ENCODE measurements at places on chromosomes 12 and 14.

DNA sequence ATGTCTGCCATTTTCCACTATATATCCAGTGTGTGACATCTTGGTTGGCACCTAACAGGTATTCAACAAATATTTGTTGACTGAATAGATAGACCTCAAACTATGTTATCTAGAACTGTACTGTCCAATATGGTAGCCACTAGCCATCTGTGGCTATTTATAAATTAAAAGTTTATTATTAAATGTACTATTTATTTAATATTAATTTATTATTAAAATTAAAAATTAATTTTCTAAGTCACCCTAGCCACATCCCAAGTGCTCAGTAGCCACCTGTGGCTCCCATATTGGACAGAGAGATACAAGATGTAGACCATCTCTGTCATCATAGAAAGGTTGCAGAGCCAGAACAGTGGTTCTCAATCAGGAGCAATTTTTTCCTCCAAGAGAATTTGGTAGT lies 69.3 kb downstream of the SRRM4 start:
- no peak for DNase-seq

GRCh38 chr12:93767524-93767863 lies 90.3 kb downstream of the CRADD start:
- DNase-seq: no peak

DNA sequence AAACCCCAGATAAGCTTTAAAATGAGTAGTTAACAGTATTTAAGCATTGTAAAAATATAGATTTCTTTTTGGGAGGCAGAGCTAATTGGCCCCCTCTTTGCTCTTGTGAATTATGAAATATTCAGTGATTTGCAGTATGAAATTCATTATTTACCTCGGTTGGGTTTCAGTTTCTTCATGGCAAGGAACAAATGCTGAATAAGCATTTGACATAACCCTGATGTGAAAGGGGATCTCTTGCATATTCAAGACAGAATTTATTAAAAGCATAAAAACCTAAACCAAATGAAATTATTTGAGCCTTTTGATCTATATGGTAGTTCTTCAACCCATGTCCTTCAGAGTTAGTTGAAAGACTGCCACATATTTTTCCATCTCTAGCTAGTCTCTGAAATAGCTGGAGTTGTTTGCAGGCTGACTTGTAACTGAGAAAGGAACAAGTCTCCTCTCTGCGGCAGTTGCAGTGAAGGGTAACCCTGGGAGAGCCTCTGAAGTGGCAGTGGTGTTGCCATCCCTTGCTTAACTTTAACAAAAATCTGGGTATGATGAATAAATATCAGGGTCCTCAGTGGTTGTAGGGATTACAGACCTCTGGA lies 690 bp downstream of the AKAP6 start:
- no peak for DNase-seq

DNA sequence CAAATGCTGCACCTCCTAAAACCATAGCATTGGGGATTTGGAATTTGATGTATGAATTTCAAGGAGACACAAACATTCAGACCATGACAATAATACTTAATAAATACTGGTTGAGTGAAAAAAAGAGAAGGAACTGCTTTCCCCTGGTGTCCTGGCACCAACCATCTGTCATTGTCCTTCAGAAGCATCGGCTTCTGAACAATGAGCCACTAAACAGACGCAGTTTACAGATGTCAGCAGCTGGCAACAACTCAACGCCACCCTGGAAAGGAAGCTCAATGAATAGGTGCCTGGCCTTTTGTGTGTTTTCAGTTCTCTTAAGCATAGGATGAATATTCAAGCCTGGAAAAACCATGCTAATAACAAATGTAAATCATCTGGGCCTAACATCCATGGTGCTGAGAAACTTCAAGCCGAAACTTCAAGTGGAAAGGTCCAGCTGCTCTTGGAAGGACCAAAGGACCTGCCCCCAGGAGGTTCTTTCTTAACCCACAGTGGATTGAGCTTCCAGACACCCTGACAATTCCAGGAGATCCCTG lies 101.3 kb downstream of the WIF1 start:
- no peak for DNase-seq

GRCh38 chr12:106093246-106093645 lies 45.5 kb downstream of the NUAK1 start:
- no peak for DNase-seq

DNA sequence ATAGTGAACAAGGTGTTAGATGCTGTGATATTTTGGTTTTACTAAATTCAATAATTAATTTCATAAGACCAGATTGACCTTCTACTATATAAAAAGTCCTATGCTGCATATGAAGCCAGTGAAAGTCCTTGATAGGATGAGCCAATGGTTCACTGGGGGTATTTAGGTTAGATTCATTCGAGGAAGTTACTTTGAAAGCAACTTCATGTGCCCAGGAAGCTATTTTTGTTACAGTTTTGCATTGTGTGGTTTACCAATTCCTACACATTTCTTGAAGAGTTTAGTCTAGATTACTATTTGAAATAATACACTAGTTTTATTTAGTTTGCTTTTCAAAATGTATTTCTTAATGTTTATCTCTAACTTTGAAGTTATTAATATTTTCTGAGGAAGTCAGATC lies 58.5 kb upstream of the RMST start:
- no peak for DNase-seq

- no peak for DNase-seq
These were observed 10.3 kb downstream of the GTF2H3 start for GRCh38 chr12:123643911-123644310.

GRCh38 chr12:30437616-30438015 lies 258.1 kb downstream of the IPO8 start:
- no peak for DNase-seq

GRCh38 chr12:121812320-121812871 lies 8.6 kb downstream of the SETD1B start:
- DNase-seq: no peak

- DNase-seq: no peak
These were observed 171.6 kb upstream of the PTPRQ start for GRCh38 chr12:80272387-80272915.

DNA sequence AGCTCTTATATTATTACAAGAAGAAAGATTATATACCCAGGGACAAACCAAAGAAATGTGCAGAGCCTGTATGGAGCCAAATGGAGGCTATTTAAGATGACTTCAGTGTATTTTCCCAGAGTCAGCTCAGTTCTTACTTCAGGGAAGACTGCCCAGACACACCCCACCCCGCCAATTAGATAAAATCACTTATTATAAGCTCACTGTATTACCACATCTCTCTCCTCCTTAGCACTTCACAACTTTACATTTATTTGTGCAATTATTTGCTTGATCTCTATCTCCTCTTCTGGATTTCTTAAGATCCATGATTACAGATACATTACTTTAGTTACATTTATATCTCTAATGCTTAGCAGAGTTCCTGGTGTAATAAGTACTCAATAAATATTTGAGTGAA lies 24.7 kb upstream of the WDR89 start:
- DNase-seq: no peak

DNA sequence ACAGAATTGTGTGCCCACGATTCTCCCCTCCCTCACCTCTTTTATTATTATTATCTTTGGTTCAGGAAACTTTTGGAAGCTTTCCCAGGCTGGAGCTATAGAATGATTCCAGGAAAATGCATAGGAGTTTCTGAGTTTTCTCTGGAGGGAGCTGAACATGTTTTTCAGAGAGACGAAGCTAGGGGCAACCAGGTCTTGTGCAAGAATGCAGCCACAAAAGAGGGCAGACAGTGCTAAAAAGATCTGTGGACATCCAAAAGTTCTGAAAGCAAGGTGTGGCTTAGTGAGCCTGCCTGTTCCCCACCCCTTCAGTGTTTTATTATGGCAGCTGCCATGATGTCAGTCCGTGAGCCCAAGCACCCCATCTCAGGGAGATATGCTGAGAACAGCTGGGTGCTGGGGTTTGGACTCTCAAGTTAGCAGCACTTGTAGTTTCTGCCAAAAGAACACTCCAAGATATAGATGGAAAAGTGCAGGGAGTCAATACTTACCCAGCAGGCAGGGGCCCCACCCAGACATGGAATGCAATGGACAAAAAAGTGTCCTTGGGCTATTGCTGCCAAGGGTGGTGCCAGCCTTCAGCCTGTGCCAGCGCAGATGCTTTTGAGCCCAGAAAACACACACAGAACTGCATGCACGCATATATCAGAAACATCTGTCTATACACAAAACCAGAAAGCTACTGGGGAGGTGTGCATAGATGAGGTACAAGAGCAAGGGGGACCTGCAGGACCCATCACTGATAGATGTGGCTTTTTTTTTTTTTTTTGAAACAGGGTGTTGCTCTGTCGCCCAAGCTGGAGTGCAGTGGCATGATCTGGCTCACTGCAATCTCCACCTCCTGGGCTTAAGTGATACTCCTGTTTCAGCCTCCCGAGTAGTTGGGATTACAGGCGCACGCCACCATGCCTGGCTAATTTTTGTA lies 17.0 kb upstream of the IRF2BPL start:
- no peak for DNase-seq

GRCh38 chr12:87796961-87797516 lies 232.2 kb downstream of the C12orf50 start:
- no peak for DNase-seq

DNA sequence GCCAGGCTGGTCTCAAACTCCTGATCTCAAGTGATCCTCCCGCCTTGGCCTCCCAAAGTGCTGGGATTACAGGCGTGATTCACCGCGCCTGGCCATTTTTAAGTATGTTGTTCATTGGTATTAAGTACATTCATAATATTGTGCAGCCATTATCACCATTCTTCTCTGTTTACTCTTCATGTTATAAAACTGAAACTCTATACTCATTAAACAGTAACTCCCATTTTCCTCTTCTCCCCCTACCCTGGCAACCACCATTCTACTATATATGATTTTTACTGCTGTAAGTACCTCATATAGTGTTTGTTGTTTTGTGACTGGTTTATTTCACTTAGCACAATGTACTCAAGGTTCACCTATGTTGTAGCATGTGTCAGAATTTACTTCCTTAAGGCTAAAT lies 23.1 kb downstream of the METAP2 start:
- DNase-seq: no peak

- DNase-seq: no peak
These were observed 5.0 kb upstream of the GAPDH start for GRCh38 chr12:6529291-6529737.

- DNase-seq: no peak
These were observed 107.5 kb downstream of the DAAM1 start for GRCh38 chr14:59295951-59296350.

- no peak for DNase-seq
These were observed 7.8 kb upstream of the KRT72 start for GRCh38 chr12:52608826-52609630.

GRCh38 chr12:75870878-75871277 lies 160.7 kb downstream of the PHLDA1 start:
- no peak for DNase-seq

- no peak for DNase-seq
These were observed 414.7 kb downstream of the RAD51B start for GRCh38 chr14:68234101-68234905.

- DNase-seq: no peak
These were observed 34.2 kb upstream of the PLEKHA5 start for GRCh38 chr12:19095331-19095730.

DNA sequence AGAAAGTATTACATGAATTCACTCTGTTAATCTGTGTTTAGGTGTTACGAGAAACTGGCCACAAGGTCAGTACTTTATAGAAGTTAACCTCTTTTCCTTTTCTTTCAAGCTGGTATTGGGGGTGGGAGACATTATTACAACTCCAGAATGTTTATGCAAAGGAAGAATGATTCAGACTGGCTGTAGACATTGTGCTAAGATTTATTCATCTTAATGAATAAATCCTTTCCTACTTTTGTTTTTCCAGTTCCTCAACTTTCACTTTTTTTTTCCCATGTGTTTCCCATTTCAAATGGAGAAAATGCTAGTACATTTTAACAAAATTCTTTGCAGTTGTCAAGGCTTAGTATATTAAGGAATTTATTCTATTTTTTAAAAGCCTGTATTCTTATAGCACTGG lies 1.3 kb downstream of the OTOGL start:
- DNase-seq: no peak

- no peak for DNase-seq
These were observed 31.6 kb downstream of the NEUROD4 start for GRCh38 chr12:55051197-55051947.

GRCh38 chr12:11651785-11652184 lies 2.3 kb downstream of the ETV6 start:
- no peak for DNase-seq

- DNase-seq: no peak
These were observed 420.4 kb upstream of the DCN start for GRCh38 chr12:91603060-91603459.

- DNase-seq: no peak
These were observed 53.4 kb upstream of the PYGL start for GRCh38 chr14:50997712-50998111.

DNA sequence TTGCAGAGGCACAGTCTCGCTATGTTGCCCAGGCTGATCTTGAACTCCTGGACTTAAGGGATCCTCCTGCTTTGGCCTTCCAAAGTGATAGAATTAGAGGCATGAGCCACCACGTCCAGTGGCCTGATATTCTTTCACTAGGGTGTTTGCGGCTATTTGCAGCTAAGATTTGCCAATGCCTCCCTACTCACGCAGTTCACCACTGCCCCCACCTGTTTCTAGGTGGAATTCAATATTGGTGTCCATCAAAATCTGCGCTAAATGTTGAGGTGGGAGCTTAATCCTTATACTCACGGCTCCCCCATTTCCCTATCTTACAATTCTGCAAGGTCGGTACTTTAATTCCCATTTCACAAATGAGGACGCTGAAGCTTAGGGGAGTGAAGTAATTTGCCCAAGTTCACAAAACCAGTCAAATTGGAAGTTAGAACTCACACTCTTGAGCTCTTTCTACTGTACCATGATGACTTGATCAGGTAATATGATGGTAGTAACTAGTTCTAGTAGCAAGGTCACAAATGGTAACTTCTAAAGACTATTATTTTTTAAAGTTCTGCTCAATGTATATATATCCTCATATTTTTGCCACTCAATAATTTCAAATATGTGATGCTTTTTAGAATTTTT lies 22.1 kb upstream of the LRRC9 start:
- DNase-seq: no peak

DNA sequence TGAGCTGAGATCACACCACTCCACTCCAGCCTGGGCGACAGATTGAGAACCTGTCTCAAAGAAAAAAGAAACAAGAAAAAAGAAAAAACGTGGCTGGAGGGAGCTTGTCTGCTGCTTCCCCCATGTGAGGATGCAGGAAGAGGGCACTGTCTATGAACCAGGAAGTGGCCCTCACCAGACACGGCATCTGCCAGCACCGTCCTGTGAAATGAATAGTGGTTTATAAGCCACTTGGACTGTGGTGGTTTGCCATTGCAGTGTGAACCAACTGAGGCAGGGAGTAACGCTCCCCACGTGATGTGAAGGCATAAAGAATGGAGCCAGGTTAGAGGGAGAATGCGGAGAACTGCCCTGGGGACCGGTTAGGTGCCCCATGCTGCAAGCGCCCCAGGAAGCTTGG lies 4.5 kb upstream of the BRF1 start:
- no peak for DNase-seq
